NCI-H146 (cell line): ENCODE measurements at places on chromosomes 3 and 15.

GRCh38 chr3:108713009-108713516 is 44.1 kb downstream of the RETNLB start:
- no peak for DNase-seq

DNA sequence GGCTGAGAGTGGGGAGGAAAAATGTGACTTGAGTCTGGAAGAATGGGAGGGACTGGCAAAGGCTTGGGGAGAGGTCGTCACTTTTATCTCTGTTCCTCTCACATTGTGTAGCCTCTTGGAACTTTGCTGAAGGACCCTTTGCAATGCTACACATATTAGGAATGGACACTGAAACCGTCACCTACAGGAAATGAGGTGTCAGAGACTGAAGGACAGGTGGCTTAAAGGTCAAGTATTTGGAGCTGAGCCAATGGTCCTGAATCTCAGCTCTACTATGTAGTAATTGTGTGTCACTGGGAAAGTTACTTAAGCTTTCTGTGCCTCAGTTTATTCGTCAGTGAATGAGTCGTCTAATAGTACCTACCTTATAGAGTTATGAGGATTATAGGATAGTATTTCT is 14.7 kb downstream of the MCTP2 start:
- no peak for DNase-seq

DNA sequence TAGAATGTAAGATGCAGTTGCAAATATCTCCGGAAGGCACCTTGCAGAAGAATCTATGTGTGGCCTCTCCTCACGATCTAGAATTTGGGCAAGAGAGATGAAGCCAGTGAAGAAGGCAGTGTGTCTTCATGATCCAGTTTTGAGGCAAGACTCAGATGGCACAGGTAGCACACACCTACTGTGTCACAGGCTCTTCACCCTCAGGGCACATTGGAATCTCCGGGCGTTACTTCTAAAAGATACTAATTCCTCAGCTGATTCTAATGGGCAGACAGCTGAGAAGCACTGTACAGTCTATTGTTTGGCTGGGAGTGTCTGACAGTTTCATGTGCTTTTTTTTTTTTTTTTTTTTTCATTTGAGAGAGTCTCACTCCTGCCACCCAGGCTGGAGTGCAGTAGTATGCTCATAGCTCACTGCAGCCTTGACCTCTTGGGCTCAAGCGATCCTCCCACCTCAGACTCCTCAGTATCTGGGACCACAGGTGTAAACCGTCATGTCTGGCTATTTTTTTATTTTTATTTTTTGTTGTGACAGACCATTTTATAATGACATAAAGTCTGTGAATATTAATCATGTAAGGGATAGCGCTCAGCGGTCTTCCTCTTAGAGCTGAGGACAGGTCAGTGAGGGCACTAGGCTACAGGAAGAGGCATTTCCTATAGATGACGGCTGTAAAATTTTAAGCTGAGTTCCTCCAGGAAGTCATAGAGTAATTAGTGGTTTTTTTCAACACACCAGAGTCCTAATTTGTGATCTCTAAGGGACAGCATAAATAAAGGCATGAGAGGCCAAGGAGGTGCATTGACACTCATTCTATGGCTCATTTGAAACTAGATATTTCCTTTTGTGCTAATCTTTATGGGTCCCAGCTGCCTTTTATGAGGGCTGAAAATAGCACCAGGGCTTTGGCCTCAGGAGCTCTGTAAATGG is 4.0 kb downstream of the C3orf52 start:
- peak; percentile 83 for DNase-seq

DNA sequence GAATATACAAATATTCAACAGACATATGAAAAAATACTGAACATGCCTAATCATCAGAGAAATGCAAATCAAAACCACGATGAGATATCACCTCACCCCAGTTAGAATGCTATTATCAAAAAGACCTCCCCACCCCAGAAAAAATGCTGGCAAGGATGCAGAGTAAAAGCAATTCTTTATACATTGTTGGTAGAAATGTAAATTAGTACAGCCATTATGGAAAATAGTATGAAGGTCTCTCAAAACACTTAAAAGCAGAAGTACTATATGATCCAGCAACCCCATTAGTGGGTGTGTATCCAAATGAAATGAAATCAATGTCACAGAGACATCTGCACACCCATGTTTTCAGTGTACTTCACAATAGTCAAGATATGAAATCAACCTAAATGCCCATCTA is 308.7 kb downstream of the CHST2 start:
- DNase-seq = no peak

- no peak for DNase-seq
These were observed 604.1 kb downstream of the EDEM1 start for GRCh38 chr3:5791558-5791957.

DNA sequence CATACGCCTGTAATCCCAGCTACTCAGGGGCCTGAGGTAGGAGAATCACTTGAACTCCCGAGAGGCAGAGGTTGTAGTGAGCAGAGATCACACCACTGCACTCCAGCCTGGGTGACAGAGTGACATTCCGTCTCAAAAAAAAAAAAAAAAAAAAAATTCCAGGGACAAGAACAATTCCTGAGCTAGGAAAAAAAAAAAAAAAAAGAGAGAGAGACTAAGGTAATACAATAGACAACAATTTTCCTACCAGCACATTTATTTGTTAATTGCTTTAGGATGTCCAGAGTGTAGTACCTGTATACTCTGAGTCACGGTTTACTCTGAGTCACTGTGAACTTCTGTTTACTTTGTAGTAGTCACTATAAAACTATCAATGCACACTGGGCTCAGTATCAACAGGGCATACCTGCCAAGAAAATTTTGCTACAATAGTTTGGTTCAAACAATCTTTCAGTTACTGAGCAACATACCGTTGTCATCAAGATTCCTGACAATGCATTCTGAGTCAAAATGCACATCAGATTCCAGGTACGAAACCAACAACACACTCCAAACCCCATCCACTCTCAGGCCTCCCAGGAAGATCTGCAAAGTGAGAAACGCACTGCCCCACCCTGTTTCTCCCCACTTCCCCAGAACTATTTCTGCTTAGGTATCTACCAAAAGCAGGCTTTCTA is 28.3 kb downstream of the IGF2BP2 start:
- peak; percentile 24 for DNase-seq

DNA sequence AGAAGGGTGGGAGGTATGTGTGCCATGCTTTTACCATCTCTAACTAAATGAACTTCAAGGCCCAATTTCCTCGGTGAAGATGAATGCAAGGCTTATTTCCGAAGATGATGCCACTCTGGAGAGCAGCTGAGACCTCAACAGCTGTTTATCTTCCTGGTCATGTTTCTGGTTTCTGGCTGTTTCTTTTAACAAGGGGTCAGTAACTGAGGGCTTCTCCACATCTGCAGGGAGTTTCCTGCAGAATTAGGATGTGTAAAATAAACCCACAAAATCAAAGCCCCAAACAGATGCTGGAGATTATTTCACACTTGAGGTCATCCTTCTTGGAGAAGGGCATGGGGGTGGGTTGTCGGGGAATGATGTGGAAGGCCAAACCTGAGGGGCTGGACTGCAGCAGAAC is 220.3 kb downstream of the THSD4 start:
- DNase-seq = no peak

DNA sequence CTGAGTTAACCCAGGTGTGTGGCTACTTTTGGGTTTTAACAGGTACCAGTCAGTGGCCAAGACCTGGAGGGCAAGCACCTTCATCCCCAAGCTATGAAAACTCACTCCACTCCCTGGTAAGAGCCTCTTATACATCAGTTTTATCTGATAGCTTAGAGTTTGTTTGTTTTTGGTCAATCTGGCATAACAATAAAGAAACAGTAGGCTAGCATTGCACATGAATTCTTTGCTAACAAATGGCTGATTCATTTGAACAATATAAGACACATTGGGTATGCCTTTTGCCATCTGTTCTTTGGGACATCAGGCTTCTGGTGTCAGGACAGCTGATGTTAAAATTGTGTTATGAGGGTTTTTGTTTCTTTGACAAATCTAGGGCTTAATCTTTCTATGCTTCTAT is 125.0 kb upstream of the CGNL1 start:
- DNase-seq = no peak

DNA sequence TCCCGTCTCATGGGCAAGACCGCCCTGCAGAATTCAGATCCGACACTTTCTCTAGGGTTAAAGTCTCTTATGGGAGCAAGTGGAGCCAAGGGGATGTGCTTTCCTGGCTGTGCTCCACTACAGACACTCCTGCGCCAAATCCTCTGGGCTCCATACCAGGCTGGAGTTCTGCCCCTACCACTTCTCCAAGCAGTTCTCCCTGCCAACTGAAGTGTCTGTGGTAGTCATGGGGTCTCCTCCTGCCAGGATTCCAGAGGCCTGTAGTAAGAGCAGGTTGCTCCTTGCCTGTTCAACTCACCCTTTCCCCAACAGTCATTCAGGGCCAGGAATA is 403.2 kb downstream of the GRM7 start:
- no peak for DNase-seq

DNA sequence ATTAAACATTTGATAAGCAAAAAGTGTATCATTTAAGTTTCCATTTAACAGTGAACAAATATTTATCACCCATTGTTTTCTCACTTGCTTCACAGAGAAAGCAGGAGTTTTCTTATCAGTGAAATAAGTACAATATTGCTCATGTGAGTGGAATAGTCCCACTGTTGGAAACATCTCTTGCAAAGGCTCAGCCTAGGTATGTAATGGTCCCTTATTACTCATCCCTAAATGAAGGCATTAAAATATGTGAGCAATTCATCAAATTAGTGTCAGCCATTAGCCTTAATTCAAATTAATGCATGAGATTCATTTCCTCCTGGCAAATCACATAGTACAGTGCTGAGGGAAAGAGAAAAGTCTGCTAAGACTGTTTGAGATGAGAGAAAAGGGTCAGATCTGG is 9.6 kb upstream of the FMN1 start:
- DNase-seq = no peak

- DNase-seq = no peak
These were observed 555.4 kb upstream of the SGO1 start for GRCh38 chr3:20741381-20741780.

GRCh38 chr3:36804295-36805055 is 40.1 kb upstream of the DCLK3 start:
- peak; percentile 47 for DNase-seq

GRCh38 chr15:57521503-57521902 is 70.2 kb upstream of the MYZAP start:
- no peak for DNase-seq

DNA sequence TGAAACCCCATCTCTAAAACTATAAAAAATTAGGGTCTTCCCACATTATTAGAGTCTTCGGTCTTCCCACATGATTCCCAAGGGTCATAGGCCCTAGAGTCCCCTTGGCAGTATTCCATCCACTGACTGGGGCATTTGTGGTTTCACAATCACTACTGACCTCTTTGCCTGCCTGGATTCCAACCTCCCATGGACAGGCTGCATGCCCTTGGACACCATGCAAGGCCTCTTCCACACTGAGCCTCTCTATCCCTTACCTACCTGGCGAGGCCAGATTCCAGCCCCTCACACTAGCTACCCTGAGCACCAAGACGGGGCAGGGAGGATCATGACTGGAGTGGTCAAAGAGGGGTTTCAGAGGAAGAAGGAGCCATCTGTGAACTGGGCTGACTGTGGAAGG is 64.4 kb downstream of the SRGAP3 start:
- no peak for DNase-seq

DNA sequence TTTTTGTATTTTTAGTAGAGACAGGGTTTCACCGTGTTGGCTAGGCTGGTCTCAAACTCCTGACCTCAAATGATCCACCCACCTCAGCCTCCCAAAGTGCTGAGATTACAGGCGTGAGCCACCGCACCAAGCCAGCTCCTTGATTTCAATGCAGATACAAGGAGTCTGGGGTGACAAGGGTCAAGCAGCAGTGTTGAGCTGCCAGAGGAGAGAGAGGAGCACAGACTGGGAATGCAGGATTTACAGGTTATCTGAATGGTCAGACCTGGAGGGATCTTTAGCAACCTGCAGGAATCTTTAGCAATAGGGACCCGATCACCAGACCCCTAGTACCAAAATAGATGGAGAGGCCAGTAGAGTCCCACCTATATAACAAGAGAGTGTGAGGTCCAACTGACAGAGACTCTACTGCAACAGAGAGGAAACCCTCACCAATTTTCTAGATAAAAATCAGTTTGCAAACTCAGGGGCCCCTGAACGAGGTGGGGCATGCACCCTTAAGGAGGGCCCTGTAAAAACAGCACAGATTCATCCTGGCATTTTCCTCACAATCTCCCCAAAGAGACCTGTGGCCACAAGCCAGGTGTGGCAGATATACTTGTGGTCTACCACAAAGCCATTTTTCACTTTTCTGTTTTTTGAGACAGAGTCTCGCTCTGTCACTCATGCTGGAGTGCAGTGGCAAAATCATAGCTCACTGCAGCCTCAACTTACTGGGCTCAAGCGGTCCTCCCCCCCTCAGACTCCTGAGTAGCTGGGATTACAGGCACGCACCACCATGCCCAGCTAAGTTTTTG is 10.7 kb upstream of the SHISA5 start:
- no peak for DNase-seq

GRCh38 chr3:168620854-168621253 is 525.1 kb upstream of the GOLIM4 start:
- DNase-seq = peak; percentile 76
